ENCODE measurements at places on chromosomes 7 and 10.

- DNase-seq: peak; percentile 72
Observed at GRCh38 chr7:106041140-106041717, 70.9 kb downstream of the SYPL1 start.

DNA sequence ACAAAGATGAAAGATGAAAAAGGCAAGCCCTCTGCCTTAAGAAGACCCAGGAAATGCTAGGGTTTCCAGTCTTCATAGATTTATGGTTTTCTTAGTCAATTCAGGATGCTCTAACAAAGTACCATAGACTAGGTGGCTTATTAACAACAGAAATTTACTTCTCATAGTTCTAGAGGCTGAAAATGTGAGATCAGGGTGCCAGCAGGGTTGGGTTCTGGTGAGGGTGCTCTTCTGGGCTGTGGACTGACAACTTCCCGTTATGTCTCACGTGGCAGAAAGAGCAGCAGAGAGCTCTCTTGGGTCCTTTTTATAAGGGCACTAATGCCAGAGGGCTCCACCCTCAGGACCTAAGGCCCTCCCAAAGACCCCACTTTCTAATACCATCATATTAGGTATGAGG, 23.7 kb downstream of the ELMO1 start:
- DNase-seq: no peak

- DNase-seq: no peak
Observed at GRCh38 chr7:110830778-110831177, 260.1 kb upstream of the LRRN3 start.

GRCh38 chr7:99047526-99048077, 96.3 kb downstream of the SMURF1 start:
- DNase-seq: no peak

- no peak for DNase-seq
Observed at GRCh38 chr7:94274828-94275227, 119.9 kb upstream of the COL1A2 start.

GRCh38 chr10:13395540-13395939, 47.4 kb upstream of the SEPHS1 start:
- DNase-seq: no peak

DNA sequence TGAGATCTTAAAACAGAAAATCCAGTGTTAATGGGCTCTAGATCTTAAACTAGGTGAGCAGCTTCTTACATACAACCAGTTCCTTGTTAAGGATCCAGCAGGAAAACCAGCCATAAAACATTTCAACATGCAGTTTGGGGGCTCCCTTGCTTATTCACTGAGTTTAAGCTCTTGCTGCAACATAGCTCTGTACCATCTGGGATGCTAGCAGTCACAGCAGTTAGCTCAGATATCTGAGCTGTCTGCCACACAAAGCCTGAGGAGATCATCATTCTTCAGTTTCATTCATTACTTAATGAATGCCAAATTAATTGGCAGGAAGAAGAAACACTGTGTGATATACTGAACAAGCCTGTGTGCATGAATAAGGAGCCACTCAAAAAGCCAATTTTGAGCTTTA, 62.8 kb downstream of the PODXL start:
- no peak for DNase-seq

DNA sequence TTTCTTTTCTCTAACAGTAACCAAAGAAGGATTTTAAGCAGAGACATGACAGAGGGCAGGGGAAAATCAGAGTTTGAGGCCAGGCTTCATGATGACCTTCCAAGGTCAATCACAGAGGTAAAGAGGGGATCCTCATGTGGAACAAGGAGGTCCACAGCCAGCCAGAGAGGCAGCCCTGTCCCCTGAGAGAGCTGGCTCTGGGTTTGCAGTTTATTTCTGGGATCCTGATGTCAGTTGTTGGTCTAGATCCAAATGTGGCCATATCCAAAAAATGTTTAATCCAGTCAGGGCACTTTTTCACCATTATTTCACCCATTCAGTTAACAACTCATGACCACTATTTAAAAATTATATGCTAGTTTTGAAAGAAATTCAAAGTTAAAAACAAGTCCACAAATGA, 45.6 kb downstream of the GPR141 start:
- no peak for DNase-seq

- peak; percentile 79 for DNase-seq
Observed at GRCh38 chr7:51162724-51163329, 153.8 kb downstream of the COBL start.

- no peak for DNase-seq
Observed at GRCh38 chr10:49409755-49410154, 13.9 kb upstream of the DRGX start.

DNA sequence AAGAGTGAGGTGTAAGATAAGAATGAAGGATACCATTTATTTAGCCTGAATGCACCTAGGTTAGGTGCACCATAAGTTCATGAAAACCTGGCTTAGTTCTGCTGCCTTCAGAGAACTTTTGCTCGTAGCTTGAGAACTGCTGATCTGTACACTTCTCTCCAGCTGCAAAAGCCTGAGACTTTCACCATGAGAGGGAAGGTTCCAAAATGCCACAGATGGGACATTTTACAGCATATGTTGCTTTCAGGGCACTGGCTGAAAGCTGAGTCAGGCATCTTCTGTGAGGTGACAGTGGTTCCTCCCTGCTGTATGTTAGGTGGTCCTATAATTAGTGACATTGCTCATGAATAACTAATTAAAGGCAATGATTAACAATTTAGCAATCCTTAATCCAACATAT, 298.3 kb downstream of the GALNT17 start:
- DNase-seq: no peak

- DNase-seq: no peak
Observed at GRCh38 chr10:114766470-114766869, 55.1 kb upstream of the FHIP2A start.

DNA sequence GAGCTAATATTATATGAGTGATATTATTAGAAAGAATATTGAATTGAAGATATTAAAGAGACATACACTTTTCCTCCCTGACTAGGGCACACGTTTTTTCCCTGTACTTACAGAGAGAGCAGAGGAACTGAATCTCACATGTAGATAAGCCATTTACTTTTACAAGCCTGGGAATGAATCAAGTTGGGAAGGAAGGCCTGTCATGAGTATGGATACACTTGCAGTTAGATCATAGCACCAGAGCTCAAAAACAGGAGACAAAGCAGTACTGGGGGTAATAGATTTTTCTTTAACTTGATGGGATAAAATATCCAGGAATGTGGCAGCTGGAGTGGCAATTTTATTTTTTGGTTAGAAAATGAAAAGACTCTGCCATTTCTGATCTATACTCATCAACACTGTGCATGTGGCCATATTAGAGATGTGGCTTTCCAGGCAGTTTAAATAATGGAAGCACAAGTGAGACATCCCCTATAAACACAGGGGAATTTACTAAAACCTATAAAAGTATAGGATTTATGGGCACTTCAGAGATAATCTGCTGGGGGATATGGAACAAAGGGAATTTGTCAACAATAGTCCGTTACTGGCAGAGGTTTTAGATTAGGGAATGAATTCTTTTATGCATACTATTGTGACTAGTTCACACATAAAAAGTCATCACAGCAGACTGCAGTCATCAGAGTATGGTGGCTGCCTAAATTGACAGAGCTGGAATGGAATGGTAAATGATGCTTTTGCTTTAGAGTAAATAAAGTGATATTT, 657.7 kb upstream of the MBL2 start:
- DNase-seq: no peak

DNA sequence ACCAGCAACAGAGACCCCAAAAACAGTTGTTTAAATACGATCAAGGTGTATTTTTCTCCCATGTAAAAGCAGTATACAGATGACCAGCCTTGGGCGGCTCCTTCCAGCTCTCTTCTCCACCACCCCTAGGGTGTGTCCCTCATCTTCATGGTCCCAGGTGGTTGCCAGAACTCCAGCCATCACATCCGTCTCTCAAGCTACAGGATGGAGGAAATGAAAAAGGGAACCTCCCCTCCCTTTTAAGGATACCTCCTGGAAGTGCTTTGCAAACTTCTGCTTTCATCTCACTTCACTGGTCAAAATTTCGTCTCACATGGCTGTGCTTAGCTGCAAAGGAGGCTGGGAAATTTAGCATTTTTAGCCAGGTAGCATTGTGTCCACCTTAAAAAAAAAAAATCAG, 59.3 kb downstream of the C10orf105 start:
- DNase-seq: peak; percentile 26

DNA sequence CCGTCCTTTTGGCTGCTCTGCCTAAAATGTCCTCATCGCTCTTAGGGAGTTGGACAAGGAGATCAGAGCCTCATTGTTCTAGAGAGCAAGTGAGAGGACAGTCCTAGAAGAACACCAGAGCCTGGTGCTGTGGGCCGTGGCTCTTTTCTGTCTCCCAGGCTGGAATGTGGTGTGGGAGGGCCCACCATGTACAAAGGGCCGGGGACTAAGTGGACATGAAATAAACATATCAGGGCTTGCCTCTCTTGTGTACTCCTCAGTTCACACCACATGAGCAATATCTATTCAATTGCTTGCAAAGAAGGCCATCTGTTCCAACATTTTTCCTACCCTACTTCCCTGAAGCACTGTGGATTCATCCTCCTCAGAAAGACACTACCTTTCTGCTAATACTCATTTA, 510.4 kb downstream of the SUGCT start:
- DNase-seq: no peak
